Panc1 (cell line): ENCODE measurements at places on chromosomes 5 and 9. TPM values are rescaled to one million over a fixed set of nuclear protein-coding genes. Genes with fewer than 3 reads are reported as not detected.

DNA sequence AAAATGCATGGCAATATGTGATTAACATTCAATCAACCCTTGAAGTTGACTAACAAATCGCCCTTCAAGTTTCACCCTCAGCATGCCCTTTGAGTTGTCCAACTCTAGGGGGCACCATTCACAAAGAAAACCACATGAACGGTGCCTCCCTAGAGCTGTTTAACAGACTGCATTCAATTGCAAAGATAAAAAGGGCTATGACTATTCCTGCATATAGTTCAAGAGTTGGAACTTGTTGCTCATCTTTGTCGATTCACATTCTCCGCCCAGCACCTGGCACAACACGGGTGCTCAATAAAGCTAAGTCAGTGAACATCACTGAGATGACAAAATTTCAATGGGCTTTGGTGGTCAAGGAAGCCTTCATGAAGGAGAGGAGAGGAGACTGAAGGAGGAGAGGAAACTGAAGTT is 69.6 kb upstream of the SLC30A5 start:
- peaks cover 24% of the 10 kb centered on the region for H3K27me3 ChIP-seq
- H3K36me3 ChIP-seq, result no peaks in the 10 kb centered on the region
- H3K27ac ChIP-seq, result no peak overlapping the region
- H3K4me1 ChIP-seq, result no peaks in the 10 kb centered on the region

DNA sequence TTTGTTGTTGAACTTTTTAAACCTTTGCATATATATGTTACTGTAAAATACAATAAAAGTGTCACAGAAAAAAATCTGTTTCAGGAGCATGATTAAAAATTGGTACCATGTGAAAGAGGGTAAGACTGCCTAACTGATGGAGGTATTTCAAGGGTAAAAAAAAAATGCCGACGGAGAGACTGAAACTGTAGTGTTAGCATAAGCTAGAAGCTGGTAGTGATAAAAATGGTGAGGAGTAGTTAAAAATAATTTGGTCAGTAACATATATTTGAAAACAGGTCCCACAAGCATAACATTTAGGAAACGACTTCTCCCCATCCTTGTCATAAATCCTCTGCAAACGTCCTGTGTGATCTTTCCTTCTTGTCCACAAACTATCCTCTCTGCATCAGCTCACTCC is 64.7 kb downstream of the MEF2C start:
- H3K36me3 ChIP-seq, result no peaks in the 10 kb centered on the region

DNA sequence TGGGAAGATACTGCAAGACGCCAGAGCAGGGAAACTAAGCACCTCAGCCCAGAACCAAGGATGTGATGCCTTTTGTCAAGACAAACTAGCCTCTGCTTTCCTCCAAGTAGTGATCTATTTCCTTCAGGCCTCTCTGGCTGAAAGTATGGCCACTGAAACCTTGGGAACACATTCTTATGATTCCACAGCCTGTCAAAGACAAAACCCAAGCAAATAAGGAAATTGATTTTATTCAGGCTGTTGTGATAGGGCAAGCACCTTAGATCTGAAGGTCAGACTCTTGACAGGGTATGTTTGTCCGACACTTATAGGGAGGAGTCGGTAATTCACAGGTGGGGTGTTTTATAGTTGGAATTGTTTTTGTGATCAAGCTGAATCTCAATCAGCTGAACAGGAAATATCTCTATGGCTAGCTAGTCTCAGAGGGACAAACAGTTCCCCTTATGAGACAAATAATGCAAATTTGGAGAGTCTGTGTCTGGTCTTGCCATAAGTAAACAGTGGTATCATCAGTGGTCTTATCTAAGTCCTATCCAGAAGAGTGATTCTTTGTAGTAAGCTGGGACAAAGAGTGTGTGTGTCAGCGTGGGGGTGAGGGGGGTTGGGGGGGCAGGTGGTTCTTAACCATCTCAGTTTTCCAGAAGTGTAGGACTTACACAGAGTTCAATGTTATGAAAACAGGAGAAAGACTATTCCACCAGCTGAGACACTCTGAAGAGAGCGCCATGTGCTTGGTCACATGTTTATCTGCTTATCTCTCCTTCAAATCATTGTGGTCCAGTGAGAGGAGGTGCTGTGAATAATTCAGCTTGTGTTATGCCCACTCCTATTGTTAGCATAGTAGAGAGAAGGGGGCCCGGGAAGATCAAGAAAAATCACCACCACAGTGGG is 6.7 kb upstream of the ZCCHC10 start:
- H3K4me1 ChIP-seq, result peaks cover 18% of the 10 kb centered on the region
- H3K36me3 ChIP-seq, result no peaks in the 10 kb centered on the region
- H3K27me3 ChIP-seq, result no peaks in the 10 kb centered on the region
- no peak for DNase-seq
- H3K4me3 ChIP-seq, result no peak overlapping the region

- no peaks in the 10 kb centered on the region for H3K36me3 ChIP-seq
- no peak for DNase-seq
- peak overlapping the region; percentile 54 for H3K4me3 ChIP-seq
These were observed 94.5 kb upstream of the LIFR start for GRCh38 chr5:38650946-38651345.

GRCh38 chr9:86230858-86231257 is 28.6 kb downstream of the C9orf153 start:
- H3K4me3 ChIP-seq, result no peak overlapping the region
- no peaks in the 10 kb centered on the region for H3K27me3 ChIP-seq
- H3K4me1 ChIP-seq, result no peaks in the 10 kb centered on the region
- H3K27ac ChIP-seq, result no peak overlapping the region
- no peaks in the 10 kb centered on the region for H3K36me3 ChIP-seq

- H3K36me3 ChIP-seq, result no peaks in the 10 kb centered on the region
- DNase-seq, result no peak
- no peaks in the 10 kb centered on the region for H3K4me1 ChIP-seq
- no peak overlapping the region for H3K27ac ChIP-seq
These were observed 31.6 kb downstream of the ADRA1B start for GRCh38 chr5:159947708-159948358.

DNA sequence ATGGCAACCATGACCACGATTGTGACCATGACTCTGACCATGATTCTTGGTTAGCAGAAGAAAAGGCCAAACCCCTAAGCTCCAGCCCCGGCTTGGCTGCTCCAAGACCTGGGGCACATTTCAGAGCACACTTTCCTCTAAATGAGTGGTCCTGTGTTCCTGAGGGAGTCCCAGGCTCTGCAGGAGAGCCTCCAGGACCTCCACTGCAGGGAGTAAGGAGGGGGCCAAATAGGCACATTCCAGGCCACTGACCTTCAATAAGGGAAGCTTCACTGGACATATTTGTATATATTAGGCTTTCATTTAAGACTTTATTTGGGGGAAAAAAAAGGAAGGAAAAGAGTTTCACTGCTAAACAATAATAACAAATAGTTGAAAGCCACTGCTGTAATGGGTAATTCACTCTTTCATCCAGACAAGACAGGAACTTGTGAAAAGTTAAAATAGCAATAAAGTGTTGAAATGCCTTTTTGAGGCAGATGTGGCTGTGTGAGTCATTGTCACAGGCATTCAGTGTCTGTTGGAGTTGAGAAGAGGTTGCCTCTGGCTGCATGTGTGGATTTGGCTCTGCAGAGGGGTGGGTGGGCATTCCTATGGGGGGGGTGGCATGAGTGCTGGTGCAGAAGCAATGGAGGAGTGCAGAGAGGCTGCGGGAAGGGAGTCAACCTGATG is 63.9 kb upstream of the TGFBR1 start:
- H3K4me3 ChIP-seq, result no peak overlapping the region
- no peaks in the 10 kb centered on the region for H3K27me3 ChIP-seq
- no peak for DNase-seq
- no peaks in the 10 kb centered on the region for H3K36me3 ChIP-seq
- no peak overlapping the region for H3K27ac ChIP-seq
- no peaks in the 10 kb centered on the region for H3K4me1 ChIP-seq

DNA sequence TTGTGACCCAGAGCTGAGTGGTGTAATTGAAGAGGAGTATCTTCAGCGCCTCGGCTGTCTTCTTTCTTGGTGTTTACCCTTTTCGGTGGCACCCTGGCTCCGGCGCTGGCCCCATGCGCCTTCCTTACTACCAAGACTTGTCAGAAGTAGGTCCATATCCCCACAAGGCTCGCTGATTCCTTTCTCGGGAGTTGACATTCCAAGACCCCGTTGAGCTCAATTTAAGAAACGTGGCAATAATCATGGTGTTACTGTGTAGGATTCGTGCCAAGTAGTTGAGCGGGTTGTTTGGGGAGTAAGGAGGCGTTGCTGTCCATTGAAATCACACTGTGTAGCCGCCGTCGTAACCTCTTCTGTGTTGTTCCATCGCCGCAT is 795 bp downstream of the NDUFAF2 start:
- DNase-seq, result no peak
- no peaks in the 10 kb centered on the region for H3K36me3 ChIP-seq
- no peaks in the 10 kb centered on the region for H3K27me3 ChIP-seq
- peak overlapping the region; percentile 89 for H3K4me3 ChIP-seq
- H3K4me1 ChIP-seq, result peaks cover 9% of the 10 kb centered on the region
- H3K27ac ChIP-seq, result peak overlapping the region; percentile 88

SPATA31C2 gene
- not detected for total RNA-seq

CFAP90 gene
- total RNA-seq, result 0.69 TPM

ZFP2 gene
- 1.2 TPM for total RNA-seq

GPR150 gene
- 0.54 TPM for total RNA-seq

FAM200C gene
- 3.0 TPM for total RNA-seq

CCIN gene
- 0.13 TPM for total RNA-seq
